ENCODE measurements at places on chromosomes 6 and 20.

GRCh38 chr20:22652681-22653588 lies 68.6 kb upstream of the FOXA2 start:
- no peak for DNase-seq

GRCh38 chr20:45998337-45998736 lies 10.4 kb upstream of the MMP9 start:
- no peak for DNase-seq

DNA sequence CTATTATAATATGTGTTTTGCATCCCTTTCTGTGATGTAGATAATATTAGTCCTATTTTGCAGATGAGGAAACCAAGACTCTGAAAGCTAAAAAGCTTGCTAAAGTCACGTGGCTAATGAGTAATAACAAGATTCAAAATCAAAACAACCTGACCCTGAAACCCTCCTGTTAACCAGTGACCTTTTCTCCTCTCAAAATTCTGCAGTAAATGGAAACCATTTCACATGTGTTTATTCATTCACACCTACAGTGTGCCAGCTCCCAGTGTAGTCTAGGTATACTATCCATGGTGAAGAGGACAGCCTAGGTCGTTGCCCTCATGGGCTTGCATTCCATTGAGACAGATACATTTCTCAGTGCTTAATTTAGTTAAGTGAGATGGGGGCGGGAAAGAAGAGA lies 30.6 kb upstream of the PHACTR2 start:
- DNase-seq = no peak

GRCh38 chr6:99091985-99092384 lies 144.2 kb upstream of the FBXL4 start:
- no peak for DNase-seq

DNA sequence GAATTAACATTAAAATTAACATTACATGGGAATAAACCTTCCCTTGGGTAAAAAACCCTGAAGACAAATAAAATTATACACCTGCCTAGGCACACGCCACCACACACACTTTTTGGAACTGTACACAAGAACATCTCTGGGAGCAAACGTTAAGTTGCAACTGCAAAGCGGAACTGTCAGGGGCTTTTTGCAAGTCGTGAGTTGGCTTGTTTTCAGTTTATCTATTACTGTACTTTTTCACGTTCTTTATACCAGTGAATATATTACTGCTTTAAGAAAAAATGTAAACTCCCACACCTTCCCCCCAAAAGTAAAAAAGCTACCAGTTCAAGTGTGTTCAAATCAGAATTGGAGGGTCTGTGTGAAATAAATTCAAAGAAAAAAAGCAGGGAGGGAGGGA lies 65.5 kb upstream of the NFATC2 start:
- no peak for DNase-seq

DNA sequence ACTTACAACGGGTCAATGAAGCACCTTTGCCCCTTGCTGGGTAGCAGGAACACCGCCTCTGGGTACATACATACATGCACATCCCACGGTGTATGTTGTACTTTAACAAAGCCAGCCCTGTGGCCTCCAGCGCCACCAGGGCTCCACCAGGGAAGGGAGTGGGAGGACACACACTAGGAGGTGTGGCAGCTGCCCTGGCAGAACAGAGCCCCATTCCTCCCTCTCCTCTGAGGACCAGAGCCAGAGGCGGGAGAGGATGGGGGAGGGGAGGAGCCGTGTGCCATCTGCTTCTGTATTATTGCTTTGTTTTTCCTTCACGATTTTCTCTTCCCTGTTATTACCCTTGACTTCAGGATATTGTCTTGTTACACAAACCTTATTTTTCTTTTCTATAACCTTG lies 105.8 kb upstream of the TRAF3IP2 start:
- no peak for DNase-seq

DNA sequence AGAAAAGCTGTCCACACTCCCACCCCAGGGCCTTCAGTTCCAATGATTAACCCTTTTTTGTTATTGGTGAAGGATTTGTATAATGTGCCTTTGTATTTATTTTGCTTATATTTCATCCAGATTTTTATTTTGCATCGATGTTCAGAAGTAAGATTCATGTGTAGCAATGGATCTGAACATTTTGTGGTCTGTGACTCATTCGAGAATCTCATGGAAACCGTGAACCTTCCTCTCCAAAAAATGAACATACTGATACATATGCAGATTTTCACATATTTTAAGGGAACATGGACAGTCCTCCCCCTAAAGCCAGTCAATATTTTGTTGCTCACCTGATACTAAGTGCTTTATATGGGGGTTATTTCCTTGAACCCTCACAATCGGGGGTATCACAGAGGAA lies 421.8 kb upstream of the SOX4 start:
- DNase-seq = no peak

DNA sequence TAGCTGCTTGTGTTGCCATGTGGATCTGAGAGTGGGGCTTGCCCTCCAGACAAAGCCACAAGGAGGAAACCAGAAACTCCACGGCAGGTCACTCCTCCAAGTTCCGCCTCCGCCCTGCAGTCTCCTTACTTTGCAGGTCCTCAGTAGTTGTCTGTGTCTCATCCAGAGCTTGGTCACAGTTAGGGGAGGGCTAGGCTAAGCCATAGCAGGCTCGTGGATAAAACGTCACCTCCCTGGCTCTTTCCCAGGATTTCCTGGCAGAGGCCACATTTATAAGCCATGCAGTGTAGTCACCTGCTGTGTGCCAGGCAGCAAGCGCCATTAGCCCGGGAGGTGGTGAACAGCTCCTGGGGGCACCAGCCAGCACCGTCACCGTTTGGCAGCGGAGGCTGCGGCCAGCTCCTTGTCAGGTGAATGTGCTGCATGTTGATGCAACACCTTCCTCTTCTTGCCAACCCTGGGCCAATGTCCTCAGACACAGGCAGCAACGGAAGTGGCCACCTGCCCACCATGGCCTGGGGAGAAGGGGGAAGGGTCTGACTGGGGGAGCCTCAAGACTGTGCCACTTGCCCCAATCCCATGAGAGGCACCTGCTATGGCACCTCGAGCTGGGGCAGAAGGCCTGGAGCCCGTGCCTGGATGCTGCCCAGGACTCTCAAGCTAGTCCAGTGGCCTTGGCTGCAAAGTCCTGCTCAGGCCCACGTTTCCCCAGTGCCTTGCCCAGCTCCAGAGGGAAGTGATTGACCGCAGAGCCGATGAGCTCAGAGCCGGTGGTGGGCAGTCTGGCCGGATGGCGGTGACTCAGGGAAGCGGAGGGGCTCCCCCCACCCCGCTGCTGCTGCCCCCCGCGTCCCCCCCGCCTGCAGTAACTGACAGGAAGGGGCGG lies 39.0 kb upstream of the SLCO4A1 start:
- no peak for DNase-seq

DNA sequence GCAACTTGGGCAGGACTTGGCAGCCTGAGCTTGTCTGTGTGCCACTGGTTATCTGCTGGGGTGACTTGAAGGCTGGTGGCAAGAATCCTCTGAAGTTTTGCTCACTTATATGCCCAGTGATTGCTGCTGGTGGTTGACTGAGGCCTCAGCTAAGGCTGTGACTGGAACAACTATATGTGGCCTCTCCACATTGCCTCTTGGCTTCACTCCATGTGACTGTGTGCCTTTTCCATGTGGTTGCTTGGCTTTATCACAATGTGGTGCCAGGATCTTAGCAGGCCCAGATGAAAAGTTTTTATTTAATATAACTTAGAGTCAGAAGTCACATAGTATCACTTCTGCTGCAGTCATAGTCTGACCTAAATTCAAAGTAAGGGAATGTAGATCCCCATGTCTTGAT lies 104.5 kb downstream of the ADAT2 start:
- no peak for DNase-seq

DNA sequence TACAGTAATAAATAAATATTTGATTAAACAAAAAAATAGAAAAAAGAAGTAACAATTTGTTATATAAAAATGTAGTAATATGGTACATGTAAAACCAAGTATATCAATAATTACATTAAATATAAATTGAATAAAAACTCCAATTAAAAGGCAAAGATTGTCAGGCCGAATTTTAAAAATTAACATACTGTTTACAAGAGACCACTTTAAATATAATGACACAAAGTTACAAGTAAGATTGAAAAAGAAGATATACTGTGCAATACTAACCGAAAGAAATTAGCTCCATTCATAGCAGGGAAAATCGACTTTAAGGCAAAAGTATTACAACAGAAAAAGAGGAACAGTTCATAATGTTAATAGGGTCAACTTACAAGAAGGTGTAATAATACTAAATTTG lies 571.5 kb upstream of the ARID1B start:
- DNase-seq = no peak

- no peak for DNase-seq
Observed at GRCh38 chr20:44961870-44962267, 1.7 kb upstream of the TOMM34 start.

DNA sequence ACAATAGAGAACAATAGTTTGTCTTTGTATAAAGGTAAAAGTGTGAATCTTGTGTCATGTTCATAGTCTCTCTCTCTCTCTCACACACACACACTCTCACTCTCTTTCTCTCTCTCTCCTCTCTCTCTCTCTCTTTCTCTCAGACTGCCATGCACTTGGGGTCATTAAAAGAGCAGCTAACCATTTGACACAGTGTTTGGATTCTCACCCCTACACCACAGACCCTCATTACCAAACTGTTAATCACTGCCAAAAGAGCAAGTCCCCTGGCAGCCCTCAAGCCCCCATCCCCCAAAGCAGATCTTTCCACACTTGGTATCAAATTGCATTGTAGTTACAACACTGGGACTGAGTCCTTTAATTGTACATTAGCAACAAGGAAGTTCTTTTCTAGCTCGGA lies 305.8 kb upstream of the RSPO3 start:
- no peak for DNase-seq

DNA sequence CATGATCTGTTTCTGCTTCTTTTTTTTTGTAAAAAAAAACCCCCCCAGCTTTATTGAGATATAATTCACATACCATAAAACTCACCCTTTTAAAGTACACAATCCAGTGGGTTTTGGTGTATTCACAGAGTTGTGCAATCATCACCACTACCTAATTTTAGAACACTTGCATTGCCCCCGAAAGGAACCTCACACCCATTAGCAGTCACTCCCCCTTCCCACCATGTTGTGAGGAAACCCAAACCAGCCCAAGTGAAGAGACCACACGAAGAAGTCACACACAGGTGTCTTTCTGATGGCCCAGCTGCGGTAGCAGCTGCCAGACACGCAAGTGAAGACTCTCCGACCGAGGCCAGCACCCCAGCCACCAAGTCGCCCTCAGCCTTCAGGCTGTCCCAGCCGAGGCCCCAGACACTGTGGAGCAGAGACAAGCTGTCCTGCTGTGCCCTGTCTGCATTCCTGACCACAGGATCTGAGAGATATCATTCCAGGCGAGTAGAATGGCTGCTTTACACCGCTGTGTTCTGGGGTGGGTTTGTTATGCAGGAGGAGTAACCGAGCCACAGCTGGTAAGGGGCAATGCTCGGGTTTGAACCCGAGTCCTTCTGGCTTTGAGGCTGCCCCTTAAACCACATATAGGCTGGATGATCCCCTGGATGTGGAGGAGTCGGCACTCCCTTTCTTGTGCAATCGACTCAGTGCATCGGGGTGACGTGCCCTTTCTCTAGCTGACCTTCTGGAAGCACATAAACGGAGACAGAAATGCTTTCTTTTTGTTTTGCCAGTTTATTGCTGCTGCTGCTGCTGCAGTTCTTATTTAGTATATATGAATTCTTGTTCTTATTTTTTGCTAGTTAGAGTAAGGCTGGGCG lies 59.1 kb upstream of the PTPN1 start:
- peak; percentile 54 for DNase-seq

GRCh38 chr20:53608456-53609452 lies 15.1 kb upstream of the ZNF217 start:
- no peak for DNase-seq

GRCh38 chr20:63086421-63087235 lies 79.9 kb upstream of the BHLHE23 start:
- no peak for DNase-seq

- no peak for DNase-seq
Observed at GRCh38 chr20:17511401-17511800, 19.8 kb downstream of the BFSP1 start.

DNA sequence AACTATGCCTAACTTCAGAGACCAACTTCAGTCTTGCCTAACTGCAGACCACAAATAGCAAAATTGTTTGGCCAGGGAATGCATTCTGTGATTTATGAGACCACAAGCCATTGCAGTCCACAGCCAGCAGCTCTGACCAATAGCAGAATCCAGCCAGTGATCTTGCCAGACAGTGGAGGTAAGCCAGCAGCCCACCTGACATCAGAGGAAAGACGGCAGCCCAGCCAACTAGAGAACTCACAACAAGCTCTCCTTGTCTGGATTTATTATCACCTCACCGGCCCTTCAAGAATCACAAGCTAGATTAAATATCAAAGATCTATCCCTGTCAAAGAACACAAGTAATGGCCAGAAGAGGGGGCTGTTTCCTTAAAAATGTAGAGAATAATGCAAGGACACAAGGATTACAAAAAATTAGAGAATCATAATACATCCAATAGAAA lies 66.5 kb upstream of the SLC35F1 start:
- no peak for DNase-seq

- no peak for DNase-seq
Observed at GRCh38 chr6:150906641-150907326, 41.3 kb downstream of the MTHFD1L start.

GRCh38 chr6:110490110-110490509 lies 13.7 kb upstream of the SLC22A16 start:
- DNase-seq = no peak

DNA sequence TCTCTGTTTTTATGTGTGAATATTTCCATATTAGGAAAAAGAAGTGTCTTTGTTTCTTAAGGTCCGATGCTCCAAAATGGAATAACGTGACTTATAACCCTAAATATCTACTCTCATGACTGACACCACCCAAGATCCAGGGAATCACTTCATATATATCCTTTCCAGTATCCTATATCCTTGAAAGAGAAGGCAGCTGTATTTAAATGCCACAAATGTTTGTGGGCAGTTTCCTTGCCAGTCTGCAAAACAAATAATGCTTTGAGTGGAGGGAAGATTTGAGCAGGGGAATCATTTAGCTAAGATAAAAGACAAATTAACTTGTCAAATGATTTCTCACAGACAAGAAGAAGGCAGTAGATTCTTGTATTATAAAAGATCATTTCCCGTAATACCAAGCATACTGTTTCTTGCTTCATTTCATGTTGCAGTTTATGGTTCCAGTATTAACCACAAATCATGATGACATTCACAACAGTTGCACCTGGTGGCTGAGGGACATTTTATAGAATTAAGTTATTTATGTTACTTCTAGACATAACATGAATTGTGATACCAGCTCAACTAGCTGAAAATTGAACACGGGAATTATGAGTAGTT lies 30.0 kb upstream of the FABP7 start:
- DNase-seq = no peak

- peak; percentile 77 for DNase-seq
Observed at GRCh38 chr20:57622579-57623381, 2.6 kb upstream of the ZBP1 start.

DNA sequence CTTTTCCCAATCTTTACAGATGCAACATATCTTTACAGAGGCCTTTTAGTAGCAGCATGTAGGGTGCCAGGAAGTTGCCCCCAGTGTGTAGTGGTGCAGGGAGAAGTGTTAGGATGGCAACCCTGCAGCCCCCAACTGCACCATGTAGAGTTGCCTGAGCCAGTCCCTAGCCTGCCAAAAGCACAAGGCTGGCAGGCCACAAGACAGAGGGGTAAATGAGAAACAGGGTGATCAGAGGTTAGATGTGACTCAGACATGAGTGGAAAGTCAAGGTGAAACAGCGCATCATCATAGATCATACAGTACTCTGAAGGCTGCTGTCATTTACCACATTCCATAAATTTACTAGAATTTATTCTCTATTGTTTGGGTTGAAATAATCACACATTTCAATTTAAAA lies 467.5 kb downstream of the PRKN start:
- DNase-seq = no peak

Data from CD8-positive, alpha-beta T cell (primary cell).